GM23248 (cell line): ENCODE measurements at places on chromosomes 1 and 21. TPM values are rescaled to one million over a fixed set of nuclear protein-coding genes. Genes with fewer than 3 reads are reported as not detected.

Gene MROH9
- polyA plus RNA-seq, result 0.16 TPM in 1 of 2 replicates, not detected in the other

Gene GJB3
- not detected in 2 replicates for polyA plus RNA-seq

Gene CLCA1
- polyA plus RNA-seq, result not detected in 2 replicates

Gene PCP4L1
- not detected in 2 replicates for polyA plus RNA-seq

Gene REN
- not detected in 2 replicates for polyA plus RNA-seq

Gene TLR5
- polyA plus RNA-seq, result 0.16 TPM in 1 of 2 replicates, not detected in the other

Gene LRRC38
- not detected in 2 replicates for polyA plus RNA-seq

Gene PLXNA2
- polyA plus RNA-seq, result 3.5 and 3.7 TPM in 2 replicates

Gene GJC2
- 0.08 and 0.14 TPM in 2 replicates for polyA plus RNA-seq

Gene MARK1
- polyA plus RNA-seq, result 0.18 and 0.40 TPM in 2 replicates

Gene LCE1C
- polyA plus RNA-seq, result not detected in 2 replicates

Gene KCNT2
- polyA plus RNA-seq, result 0.14 and 0.22 TPM in 2 replicates

Gene CCDC30
- polyA plus RNA-seq, result 1.2 and 1.6 TPM in 2 replicates

Gene OR2L5
- not detected in 2 replicates for polyA plus RNA-seq

Gene AADACL3
- not detected in 2 replicates for polyA plus RNA-seq

Gene GJA8
- polyA plus RNA-seq, result not detected in 2 replicates

Gene MRPS15
- 103 and 107 TPM in 2 replicates for polyA plus RNA-seq

Gene HES5
- polyA plus RNA-seq, result not detected in 2 replicates

Gene ADAMTS1
- 211 and 214 TPM in 2 replicates for polyA plus RNA-seq

Gene LIPI
- not detected in 2 replicates for polyA plus RNA-seq

Gene SYDE2
- 1.4 TPM in 2 replicates for polyA plus RNA-seq

Gene S100A3
- 7.5 and 8.0 TPM in 2 replicates for polyA plus RNA-seq

Gene DCDC2B
- polyA plus RNA-seq, result 0.21 and 0.25 TPM in 2 replicates

Gene NBPF26
- 4.6 and 5.3 TPM in 2 replicates for polyA plus RNA-seq

Gene OR2G6
- polyA plus RNA-seq, result not detected in 2 replicates

Gene HOOK1
- polyA plus RNA-seq, result not detected in 2 replicates

Gene RNU1-4
- polyA plus RNA-seq, result not detected in 2 replicates

Gene CSMD2
- 4.5 and 5.1 TPM in 2 replicates for polyA plus RNA-seq

Gene MIXL1
- not detected in 2 replicates for polyA plus RNA-seq

Gene FCER1G
- polyA plus RNA-seq, result 0.49 TPM in 1 of 2 replicates, not detected in the other

Gene CHI3L2
- 0.43 and 0.55 TPM in 2 replicates for polyA plus RNA-seq
